HT-29 (cell line): ENCODE measurements at places on chromosomes 2 and 18.

- DNase-seq, result peak; percentile 57
Measured at GRCh38 chr2:224038049-224038829, 847 bp downstream of the SERPINE2 start.

DNA sequence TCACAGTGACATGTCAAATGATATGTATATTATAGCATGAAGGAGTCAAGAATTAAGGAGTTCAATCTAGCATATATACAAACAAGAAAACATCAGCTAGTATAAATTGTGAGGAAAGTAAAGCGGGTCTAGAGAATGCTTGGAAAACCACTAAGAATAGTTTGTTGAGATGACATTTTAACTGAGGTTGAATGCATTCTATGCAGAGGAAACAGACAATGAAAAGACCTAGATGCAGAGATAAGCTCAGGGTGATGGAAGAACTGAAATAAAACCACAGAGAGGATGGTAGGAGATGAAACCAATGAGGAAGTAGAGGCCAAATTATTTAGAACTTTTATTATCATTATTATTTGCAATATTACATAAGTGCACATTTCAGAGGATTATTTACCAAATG, 803.6 kb upstream of the FANCL start:
- DNase-seq, result no peak

DNA sequence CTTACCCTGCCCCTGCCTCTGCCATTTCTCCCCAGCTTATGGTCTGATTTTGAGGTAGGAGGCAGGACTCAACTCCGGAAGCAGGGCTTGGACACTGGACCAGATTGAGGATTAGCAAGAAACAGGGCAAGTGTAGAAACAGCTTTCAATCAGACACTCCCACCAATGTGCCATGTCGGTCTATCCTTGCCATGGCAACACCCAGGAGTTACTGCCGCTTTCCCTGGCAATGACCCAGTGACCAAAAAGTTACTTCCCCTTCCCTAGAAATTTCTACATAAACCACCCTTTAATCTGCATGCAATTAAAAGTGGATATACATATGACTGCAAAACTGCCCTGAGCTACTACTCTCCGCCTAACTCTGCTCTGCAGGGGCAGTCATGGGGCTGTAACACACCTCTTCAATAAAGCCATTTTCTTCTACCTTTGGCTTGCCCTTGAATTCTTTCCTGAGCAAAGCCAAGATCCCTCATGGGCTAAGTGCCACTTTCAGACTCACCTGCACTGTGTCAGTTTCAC, 156.7 kb downstream of the LPIN1 start:
- DNase-seq, result no peak

DNA sequence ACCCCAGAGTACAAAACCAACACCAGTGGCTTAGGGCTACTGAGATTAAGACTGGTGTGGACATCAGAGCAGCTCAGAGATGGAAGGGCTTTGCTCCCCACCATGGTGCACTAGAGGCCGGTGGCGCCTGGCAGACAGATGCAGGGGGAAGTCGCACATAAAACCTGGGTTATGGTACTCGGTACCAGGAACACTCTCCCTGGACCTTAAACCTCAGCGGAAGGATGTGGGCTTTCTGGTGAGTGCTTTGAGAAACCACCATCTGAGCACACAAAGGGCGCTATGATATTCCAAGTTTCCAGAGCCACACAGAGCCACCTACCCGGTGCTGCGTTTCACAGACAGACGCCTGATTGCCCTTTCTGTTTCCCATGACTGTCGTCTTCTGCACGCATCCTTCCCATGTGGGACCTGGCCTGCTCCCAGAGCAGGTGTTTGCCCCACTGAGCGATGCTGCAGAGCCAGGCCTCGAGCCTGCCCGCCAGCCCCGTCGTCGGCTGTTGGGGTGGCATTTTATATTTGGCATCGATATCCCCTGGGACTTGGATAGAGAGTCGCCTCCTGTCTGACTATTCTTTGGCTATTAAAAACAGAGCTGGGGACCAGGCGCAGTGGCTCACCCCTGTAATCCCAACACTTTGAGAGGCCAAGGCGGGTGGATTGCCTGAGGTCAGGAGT, 89.5 kb upstream of the ODC1 start:
- DNase-seq, result no peak

GRCh38 chr2:104845552-104845931, 8.4 kb upstream of the POU3F3 start:
- no peak for DNase-seq

GRCh38 chr2:191643429-191643828, 34.5 kb upstream of the NABP1 start:
- no peak for DNase-seq

GRCh38 chr2:175964195-175964594, 37.9 kb downstream of the LNPK start:
- DNase-seq, result peak; percentile 41

DNA sequence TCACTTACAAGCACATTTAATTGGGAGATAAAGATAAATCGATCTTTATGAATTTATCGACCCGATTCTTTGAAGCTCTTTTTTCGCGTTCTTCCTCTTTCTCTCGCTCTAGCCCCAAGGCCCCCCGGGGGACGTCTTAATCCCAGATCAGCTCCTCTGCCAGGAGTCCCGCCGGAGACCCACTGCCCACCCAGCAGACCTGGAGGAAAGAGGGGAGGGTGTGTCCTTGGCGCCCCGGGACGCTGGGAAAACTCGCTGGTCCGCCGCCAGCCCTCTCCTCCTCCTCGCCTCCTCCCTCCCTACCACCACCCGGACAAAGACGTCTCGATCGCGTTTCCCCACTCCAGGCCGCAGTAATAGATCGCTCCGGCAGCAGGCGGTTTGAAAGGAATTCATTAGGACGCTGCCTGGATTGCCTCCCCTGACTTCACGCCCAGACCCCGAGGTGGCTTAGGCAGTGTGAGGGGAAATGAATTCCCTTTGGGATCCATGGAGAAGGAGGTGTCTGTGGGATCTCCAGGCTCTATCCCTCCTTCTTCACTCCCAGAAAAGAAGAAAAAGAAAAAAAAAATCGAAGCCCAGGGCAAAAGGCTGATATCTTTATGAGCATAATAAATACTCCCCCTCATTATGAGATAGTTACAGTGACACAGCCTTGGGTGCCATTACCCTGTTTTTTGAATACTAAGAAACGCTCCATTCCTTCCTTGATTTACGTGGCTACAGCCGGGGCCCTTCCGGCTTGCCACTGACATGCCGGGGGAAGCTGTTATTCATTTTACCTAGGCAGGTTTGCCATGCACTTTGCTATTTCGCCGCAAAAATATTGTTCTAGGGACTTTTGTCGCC, 1.8 kb upstream of the GBX2 start:
- no peak for DNase-seq

GRCh38 chr2:222433332-222434173, 9.2 kb downstream of the SGPP2 start:
- DNase-seq, result peak; percentile 87

- DNase-seq, result no peak
Measured at GRCh38 chr2:11773747-11774525, 27.5 kb downstream of the LPIN1 start.

DNA sequence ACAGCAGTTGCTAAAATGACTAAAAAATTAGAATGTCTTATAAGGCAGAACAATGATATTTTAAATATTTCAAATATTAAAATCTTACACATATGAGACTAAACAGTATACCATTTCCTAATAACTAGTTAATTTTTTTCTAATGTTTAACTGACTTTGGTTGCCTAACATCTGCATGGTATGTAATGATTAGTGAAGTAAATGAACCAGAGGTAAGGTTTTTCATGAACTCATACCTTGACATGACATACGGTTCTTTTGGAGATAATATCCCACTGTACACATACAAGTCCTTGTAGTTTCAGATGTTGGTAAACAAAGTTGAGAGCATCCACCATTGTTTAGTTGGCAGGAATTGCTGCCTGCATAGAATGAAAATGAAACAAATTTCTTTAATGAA, 1360.2 kb downstream of the LRP1B start:
- DNase-seq, result no peak

GRCh38 chr2:218405086-218405745, 5.5 kb downstream of the CTDSP1 start:
- no peak for DNase-seq

GRCh38 chr2:120660056-120660694, 75.5 kb upstream of the GLI2 start:
- no peak for DNase-seq

DNA sequence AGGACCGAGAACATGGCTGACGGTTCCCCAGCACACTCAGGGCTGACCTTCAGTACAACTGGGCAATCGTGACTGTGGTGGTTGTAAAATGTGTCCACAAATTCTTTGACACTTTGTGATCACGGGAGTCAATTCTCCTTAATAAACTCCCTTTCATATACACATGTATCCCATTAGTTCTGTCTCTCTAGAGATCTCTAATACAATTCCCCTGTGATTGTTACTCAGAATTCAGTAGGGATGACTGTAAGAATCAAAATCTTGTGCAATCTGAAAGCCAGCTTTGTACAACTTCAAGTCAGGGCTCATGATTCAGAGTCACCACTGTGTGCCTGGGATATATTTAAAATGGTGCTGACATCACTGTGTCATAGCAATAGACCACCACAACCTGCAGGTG, 89.5 kb upstream of the LMAN1 start:
- no peak for DNase-seq

DNA sequence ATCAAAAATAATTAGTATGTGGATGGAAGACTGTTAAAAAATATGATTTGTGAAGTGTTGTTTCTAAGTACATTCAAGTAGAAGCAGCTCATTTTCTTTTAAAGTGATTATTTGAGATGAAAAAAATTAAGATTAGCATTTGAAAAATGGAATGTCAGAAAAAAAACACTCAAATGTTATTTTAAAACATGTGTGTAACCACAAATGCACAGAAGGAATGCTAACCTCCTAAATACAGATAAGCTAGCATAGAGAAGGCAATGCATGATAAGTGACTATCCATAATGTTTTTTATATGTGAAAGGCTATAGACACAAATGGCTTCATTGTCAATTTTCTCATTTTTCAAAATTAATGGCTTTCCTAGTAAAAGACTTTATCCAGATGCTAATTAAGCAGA, 198.9 kb downstream of the NYAP2 start:
- DNase-seq, result no peak

GRCh38 chr18:11074889-11075288, 74.5 kb downstream of the PIEZO2 start:
- DNase-seq, result no peak

GRCh38 chr2:224551693-224552092, 33.5 kb downstream of the CUL3 start:
- no peak for DNase-seq

- DNase-seq, result no peak
Measured at GRCh38 chr18:50633992-50634391, 74.1 kb downstream of the MAPK4 start.

- DNase-seq, result peak; percentile 43
Measured at GRCh38 chr18:46174342-46175041, 70.3 kb downstream of the HAUS1 start.

GRCh38 chr2:41033127-41033526, 581.2 kb upstream of the SLC8A1 start:
- DNase-seq, result no peak

- DNase-seq, result no peak
Measured at GRCh38 chr18:3110034-3110752, 97.2 kb upstream of the LPIN2 start.

GRCh38 chr2:170409164-170409535, 231.2 kb downstream of the MYO3B start:
- DNase-seq, result peak; percentile 82

- no peak for DNase-seq
Measured at GRCh38 chr2:111105926-111106325, 14.8 kb upstream of the BCL2L11 start.

- DNase-seq, result no peak
Measured at GRCh38 chr18:69708844-69709243, 238.8 kb downstream of the CD226 start.

DNA sequence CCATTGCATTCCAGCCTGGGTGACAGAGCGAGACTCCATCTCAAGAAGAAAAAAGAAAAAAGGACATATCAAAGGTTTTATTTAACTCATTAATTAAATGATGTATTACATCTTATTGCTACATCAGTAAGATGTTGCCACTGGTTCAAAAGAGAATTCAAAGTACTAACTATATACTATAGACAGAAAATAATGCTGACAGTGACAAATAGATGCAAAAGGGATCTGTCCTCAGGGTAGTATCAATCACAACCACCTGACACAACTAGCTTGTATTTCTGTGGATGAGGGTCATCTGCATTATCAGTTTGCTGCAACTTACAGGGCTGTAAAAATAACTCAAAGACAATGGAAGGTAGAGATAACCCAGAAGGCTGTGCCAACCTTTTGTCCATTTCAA, 16.4 kb upstream of the CREG2 start:
- no peak for DNase-seq

DNA sequence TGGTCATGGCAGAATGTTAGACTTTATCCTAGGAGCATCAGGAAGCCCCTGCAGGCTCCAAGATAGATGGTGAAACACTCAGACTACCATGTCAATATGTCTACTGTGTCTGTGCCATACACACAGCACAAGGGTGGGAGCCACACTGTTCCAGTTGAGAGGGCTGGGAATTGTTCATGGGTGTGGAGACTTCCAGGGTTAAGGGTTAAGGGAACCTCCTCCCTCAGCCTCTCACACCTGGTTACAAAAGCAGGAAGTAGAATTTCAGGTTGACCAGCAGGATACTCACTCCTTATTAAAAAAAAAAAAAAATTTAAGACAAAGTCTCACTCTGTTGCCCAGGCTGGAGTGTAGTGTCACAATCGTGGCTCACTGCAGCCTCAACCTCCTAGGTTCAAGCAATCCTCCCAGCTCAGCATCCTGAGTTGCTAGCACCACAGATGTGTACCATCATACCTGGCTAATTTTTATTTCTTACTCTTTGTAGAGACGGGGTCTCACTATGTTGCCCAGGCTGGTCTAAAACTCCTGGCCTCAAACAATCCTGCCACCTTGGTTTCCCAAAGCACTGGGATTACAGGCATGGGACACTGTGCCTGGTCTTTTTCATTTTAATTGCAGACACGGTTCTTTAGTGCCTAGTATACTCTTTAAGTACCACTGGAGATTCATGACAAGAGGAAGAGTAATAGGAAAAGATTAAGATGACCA, 26.0 kb downstream of the SULT1C2 start:
- DNase-seq, result no peak

DNA sequence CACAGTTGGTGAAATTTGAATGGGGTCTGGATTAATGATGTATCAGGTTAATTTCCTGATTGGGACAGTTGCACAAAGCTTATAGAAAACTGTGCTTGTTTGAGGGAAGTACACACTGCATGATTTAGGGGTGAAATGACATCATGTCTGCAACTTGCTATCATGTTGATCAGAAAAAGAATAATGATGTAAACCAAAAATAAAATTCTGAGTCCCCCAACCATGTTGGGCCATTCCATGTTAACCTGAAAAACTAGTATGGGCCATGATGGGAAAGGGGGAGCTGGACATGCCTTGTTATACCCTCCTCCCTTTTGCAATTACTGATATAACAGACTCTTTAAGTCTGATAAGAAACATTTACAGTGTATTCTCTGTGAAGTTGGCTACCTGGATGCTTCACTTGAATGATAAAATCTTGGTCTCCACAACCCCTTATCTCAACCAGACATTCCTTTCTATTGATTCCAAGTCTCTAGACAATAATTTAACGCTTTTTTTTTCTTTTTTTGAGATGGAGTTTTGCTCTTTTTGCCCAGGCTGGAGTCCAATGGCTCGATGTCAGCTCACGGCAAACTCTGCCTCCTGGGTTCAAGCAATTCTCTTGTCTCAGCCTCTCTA, 4.2 kb upstream of the INO80B start:
- DNase-seq, result no peak

GRCh38 chr18:44816050-44816449, 135.4 kb downstream of the SETBP1 start:
- DNase-seq, result no peak

GRCh38 chr2:9831670-9832069, 11.6 kb upstream of the TAF1B start:
- DNase-seq, result no peak
